ENCODE measurements at places on chromosomes 6 and 20.
A peak's percentile ranks its signal among the peaks of the same experiment; 100 is the strongest.

DNA sequence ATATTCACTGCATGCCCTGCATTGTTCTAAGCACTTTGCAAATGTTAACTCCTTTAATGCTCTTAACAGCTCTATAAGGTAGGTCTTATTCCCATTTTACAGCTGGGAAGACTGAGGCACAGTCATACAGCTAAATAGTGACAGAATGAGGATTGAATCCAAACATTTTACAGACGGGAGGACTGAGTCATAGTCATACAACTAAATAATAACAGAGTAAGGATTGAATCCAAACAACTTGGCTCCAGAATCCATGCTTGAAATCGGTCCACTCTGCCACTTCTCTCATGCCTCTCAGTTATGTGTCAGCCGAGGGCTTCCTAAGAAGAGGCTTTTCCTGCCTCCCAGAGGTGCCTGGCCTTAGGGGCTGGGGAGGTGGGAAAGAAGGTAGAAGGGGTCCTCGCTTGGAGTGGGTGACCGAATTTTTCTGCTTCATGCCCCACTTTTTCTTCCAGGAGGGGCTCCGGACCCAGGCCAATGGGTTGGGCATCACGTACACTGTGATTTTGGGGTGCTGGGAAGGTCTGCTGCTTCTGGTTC, 137.4 kb upstream of the RNF24 start:
- no peak for DNase-seq

GRCh38 chr20:3691306-3691705, 9.5 kb upstream of the ADAM33 start:
- no peak for DNase-seq

DNA sequence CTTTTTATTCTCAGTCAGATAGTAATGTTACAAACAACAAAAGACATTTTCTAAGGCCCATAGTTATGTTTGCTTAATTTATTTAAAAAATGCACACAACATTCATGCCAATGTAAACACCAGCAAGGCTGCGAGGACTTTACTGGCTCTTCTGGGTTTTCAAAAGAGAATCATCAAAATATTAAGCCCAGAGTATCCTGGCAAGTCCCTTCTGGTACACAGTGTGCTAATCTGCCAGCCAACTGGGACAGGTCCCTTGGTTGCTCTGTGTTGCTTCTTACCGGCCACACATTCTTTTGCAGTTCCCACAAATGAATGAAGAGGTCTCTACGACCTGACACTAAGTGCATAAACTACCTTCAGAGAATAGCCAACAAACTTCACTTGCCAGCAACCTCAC, 42.6 kb upstream of the SPDEF start:
- no peak for DNase-seq

- no peak for DNase-seq
Observed at GRCh38 chr20:32087070-32087469, 22.4 kb upstream of the TM9SF4 start.

GRCh38 chr6:29183594-29183993, 12.9 kb downstream of the OR2J2 start:
- no peak for DNase-seq

- no peak for DNase-seq
Observed at GRCh38 chr20:60482221-60483008, 524.2 kb downstream of the CDH26 start.

DNA sequence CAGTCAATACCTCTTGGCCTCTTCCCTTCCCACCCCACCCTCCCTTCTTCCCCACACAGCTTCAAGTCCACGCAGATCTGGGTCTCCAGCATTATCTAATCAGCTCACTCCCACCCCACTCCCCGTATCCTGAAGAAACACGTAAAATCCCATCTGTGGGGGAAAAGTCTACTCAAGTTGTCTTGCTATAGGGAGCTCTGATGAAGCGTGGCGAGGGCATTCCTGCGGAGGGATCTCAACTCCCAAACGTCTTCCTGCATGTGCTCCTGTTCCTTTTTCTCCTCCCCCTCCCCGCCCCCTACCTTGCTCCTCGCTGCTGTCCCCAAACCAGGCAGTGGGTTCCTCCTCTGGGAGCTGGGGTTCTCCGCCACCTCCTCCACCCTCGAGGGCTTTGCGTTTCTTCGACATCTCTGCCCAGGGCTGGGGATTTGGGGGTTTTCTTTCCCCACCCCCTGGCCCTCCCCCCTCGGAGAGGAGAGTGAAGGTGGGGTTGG, 181.8 kb downstream of the TBXT start:
- DNase-seq, result no peak

DNA sequence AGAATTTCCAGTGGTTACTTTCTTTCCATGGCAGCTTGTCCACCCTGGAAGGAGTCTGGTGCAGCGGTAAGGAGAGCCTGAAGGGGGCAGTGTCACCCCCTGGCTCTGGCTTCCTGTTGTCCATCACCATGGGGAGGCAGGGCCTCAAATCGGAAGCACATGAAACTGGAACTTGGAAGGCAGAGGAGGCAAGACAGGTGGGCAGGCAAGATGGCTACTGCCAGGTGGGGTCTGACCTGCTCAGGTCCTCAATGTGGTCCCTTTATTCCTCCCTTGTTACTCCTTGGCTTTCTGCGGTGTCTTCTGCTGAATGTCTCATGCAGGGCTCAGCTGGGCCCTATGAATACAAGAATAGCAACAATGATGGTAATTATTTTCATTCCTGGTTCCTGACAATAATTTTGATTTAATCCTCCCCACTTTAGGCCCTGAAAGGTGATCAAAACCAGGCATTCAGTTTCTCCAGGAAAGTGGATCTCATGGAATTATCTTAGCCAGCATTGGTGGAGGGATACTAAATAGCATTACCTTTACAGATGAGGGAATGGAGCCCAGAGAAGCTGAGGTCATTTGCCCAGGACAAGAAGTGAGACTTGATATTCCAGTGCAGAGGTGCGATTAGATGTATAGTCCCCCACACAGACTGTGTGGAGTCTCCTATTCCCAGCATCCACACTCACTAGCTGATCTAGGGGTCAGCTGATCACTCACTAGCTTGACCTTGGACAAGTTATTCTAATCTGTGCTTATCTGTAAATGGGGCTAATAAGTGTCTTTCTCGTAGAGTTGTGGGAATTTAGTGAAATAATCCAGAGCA, 17.6 kb upstream of the SNAI1 start:
- DNase-seq, result peak; percentile 59

- DNase-seq, result no peak
Observed at GRCh38 chr6:116373300-116373699, 2.6 kb downstream of the DSE start.

- no peak for DNase-seq
Observed at GRCh38 chr20:10970109-10970508, 296.3 kb upstream of the JAG1 start.

GRCh38 chr20:49637046-49637637, 69.2 kb upstream of the PTGIS start:
- DNase-seq, result no peak

DNA sequence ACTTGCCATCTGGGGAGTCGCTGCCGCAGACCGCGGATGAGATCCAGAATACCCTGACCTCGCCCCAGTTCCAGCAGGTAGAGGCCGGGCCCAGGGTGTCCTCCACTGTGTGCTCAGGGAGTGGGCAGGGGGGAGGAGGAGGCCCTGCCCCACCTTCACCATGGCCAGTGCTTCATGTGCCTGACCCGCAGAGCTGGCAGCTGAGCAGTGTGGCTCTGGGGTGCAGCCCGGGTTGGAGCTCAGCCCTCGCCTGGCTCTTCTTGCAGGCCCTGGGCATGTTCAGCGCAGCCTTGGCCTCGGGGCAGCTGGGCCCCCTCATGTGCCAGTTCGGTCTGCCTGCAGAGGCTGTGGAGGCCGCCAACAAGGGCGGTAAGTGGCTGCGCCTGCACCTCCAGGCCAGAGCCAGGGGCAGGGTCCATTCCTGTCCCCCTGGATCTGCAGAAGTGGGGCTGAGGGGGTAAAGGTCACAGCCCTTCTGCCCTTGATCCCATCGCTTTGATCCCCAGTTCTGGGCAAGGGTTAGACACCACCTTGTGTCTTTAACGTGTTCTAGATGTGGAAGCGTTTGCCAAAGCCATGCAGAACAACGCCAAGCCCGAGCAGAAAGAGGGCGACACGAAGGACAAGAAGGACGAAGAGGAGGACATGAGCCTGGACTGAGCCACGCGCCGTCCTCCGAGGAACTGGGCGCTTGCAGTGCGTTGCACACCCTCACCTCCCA, 5.5 kb downstream of the ADRM1 start:
- DNase-seq, result no peak

GRCh38 chr6:157181649-157182048, 141.7 kb downstream of the TMEM242 start:
- DNase-seq, result no peak

DNA sequence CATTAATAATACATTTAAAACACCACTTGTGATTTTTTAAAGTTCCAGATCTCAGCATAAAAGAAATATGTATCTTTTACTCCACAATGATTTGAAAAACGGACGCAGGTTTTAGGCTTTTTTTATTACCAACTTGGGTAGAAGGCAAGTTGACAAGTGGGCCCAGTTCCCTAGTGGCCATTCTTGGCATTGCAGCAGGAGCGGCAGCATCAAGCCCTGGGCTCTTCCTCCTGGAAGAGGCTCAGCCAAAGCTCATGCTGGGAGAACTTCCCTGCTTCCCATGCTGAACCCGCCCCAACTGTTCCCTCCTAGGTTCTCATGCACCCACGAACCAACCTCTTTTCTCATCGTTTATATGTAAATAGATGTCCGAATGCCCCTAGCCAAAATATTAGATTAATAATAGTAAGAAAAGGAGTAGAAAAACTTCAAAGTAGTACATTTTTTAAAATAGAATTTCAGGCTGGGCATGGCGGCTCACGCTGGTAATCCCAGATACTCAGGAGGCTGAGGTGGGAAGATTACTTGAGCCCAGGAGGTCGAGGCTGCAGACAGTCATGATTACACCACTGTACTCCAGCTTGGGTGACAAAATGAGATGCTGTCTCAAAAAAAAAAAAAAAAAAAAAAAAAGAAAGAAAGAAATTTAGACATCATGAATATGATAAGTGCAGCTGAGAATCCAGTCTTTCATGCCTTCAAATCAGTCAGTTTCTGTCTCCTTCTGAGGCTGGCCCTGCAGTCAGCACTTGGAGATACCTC, 18.2 kb upstream of the MYB start:
- DNase-seq, result peak; percentile 53

DNA sequence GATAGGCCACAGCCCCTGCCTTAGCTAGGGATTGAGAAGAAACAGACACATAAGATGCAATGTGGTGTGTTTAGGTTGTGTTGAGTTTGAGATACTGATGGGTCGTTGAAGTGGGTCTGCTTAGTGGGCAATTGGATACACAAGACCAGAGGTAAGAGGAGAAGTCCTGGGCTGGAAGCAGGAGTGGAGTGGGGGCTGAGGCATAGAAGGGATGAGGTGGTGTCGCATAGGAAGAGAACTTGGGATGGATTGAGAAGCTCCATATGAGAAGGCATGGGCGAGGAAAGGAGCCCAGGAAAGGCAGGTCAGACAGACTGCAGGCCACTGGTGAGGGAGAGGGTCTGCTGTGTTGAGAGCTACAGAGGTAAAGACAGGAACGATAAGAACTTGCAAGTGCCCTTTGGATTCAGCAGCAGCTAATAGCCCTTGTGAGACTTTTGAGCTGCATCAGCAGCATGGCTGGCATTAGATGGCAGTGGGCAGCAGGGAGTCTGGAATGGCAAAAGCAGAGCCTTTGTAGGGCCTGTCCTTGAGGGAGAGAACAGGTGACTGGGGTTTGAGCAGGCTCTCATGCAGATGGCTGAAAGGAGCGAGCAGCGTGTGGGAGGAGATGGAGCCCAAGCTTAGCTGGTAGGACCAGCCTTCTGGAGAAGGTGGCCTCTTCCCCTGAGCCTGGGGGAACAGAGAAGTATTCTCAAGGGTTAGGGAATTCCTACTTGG, 33.2 kb downstream of the PLCG1 start:
- DNase-seq, result no peak

GRCh38 chr6:123588546-123588895, 48.2 kb downstream of the TRDN start:
- DNase-seq, result no peak

DNA sequence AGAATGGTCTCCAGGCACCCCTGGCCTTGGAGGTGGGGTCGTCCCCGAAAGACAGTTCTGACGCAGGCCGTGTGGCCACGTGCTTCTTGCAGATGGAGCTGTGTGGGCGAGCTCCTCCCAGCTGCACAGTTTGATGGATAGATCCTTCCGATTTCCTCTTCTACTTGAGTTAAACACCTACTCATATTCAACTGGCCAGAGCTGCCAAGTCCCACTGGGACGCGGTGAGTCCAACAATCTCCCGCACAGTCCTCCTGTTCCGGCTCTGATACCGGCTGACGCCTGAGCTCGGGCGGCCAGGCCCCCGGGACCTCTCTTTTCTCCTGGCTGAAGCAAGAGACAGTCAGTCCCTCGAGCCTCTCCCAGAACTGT, 57.9 kb upstream of the DACT2 start:
- DNase-seq, result no peak

GRCh38 chr6:167567142-167568033, 242.5 kb downstream of the TTLL2 start:
- no peak for DNase-seq

DNA sequence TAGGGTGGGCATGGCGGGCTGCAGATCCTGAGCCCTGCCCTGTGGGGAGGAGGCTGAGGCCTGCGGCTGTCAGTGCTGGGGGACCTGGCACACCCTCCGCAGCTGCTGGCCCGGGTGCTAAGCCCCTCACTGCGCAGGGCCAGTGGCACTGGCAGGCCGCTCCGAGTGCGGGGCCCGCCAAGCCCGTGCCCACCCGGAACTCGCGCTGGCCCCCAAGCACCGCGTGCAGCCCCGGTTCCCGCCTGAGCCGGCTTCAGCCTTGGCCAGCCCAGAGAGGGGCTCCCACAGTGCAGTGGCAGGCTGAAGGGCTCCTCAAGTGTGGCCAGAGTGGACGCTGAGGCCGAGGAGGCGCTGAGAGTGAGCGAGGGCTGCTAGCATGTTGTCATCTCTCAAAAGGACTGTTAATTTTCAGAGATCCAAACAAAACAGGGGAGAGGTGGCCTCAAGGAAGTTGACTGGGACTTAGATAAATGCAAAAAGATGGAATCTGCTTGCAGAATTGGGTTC, 74.5 kb upstream of the RBM24 start:
- DNase-seq, result no peak

DNA sequence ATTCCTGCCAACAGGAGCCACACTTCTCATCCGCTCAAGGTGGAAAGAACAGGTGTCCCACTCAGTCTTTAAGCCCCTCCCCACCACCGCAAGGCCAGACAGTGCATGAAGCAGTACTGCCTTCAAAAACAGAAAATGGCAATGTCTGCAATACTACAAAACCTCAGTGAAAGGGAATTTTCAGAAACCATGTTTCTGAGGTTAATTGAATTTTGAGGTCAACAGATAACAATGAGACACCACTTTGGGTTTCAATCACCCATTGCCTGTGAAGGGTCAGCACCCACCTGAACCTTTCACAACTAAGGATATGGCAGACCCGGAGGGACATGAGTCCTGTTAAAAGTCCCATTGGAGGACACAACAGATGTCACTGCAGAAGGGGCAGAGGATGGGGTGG, 13.0 kb downstream of the ZC3H12D start:
- no peak for DNase-seq

DNA sequence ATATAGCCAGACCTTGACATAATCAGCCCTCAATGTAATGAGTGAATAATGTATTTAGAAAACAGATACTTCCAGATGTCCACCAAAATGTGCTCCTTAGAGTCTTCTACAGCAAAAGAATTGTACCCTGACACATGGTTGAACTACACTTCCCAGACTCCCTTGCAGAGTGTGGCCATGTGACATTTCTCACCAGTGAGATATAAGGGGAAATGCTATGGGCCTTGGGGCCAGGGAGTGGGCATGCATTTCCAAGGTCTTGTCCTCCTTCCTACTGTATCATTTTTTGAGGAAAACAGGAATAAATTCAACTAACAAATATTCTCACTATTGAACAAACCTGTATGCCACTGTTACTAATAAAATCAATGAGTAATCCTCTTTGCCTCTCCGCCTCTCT, 211.4 kb upstream of the SMLR1 start:
- DNase-seq, result no peak

- no peak for DNase-seq
Observed at GRCh38 chr6:11876934-11877433, 98.4 kb upstream of the ADTRP start.
